ENCODE measurements at places on chromosomes 1 and 21. TPM values are rescaled to one million over a fixed set of nuclear protein-coding genes. Genes with fewer than 3 reads are reported as not detected.
A peak's percentile ranks its signal among the peaks of the same experiment; 100 is the strongest.

GRCh38 chr1:234921266-234922062 lies 207.2 kb downstream of the TOMM20 start:
- no peak overlapping the region for H3K4me3 ChIP-seq
- H3K36me3 ChIP-seq, result peaks cover 7% of the 10 kb centered on the region

GRCh38 chr1:179883745-179884138 lies 1.7 kb downstream of the TOR1AIP1 start:
- H3K4me1 ChIP-seq, result peaks cover 38% of the 10 kb centered on the region
- DNase-seq, result peak; percentile 63
- H3K4me3 ChIP-seq, result peak overlapping the region; percentile 96
- H3K27me3 ChIP-seq, result no peaks in the 10 kb centered on the region

- H3K27me3 ChIP-seq, result no peaks in the 10 kb centered on the region
- H3K4me3 ChIP-seq, result peak overlapping the region; percentile 93
- peak; percentile 84 for DNase-seq
- H3K36me3 ChIP-seq, result peaks cover 48% of the 10 kb centered on the region
- H3K4me1 ChIP-seq, result peaks cover 54% of the 10 kb centered on the region
- peak overlapping the region; percentile 97 for H3K27ac ChIP-seq
Observed at GRCh38 chr1:9629445-9630201, 21.9 kb upstream of the PIK3CD start.

GRCh38 chr1:11626551-11626950 lies 27.7 kb downstream of the FBXO2 start:
- DNase-seq, result no peak
- H3K4me3 ChIP-seq, result no peak overlapping the region
- H3K4me1 ChIP-seq, result no peaks in the 10 kb centered on the region
- no peak overlapping the region for H3K27ac ChIP-seq
- H3K36me3 ChIP-seq, result peaks cover 2% of the 10 kb centered on the region

AMY1C gene
- not detected for total RNA-seq

GRCh38 chr21:26448751-26449150 lies 124.3 kb downstream of the CYYR1 start:
- H3K27ac ChIP-seq, result no peak overlapping the region
- peaks cover 10% of the 10 kb centered on the region for H3K27me3 ChIP-seq
- H3K36me3 ChIP-seq, result no peaks in the 10 kb centered on the region
- no peak overlapping the region for H3K4me3 ChIP-seq
- no peaks in the 10 kb centered on the region for H3K4me1 ChIP-seq

MR1 gene
- 15.5 TPM for total RNA-seq

HMGCS2 gene
- total RNA-seq, result not detected
